Left ventricle myocardium inferior (tissue), 1 donor: ENCODE measurements at places on chromosomes 2 and 18. TPM values are rescaled to one million over a fixed set of nuclear protein-coding genes. Genes with fewer than 3 reads are reported as not detected.

- H3K4me3 ChIP-seq: no peak overlapping the region
- DNase-seq: no peak
- peaks cover 42% of the 10 kb centered on the region for H3K36me3 ChIP-seq
- no peaks in the 10 kb centered on the region for H3K27me3 ChIP-seq
- no peaks in the 10 kb centered on the region for H3K4me1 ChIP-seq
- H3K27ac ChIP-seq: no peak overlapping the region
Measured at GRCh38 chr2:182921234-182921633, 54.8 kb upstream of the FRZB start.

DNA sequence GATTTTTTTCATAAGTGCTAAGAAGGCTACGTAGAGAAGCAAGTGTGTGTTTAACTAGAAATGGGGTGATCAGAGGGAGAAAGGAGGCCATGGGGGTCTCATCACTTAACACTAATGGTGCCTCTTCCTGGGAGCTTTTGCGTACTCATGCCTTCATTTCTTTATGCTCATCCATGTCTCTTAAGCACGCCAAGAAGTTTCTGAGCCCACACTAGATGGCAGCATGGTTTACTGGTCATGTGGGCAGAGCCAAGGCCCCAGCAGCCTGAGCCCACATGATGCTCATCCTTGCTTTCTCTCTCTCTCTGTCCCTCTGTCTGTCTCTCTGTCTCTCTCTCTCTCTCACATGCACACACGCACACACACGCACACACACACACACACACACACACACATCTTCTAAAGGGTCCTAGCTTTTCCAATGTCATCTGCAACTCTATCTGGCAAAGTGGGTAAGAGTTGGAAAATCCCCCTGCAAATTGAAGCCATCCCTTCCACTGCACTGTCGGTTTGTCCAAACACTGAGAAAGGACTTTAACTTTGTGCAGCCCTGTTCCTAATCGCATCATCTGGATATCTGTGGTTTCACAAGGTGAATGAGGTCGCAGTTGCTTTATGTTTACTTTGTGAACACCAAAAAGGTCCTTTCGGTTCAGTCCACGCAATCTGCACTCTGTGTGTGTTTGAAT lies 137.1 kb upstream of the CCDC68 start:
- peak overlapping the region; percentile 30 for H3K27ac ChIP-seq
- H3K36me3 ChIP-seq: no peaks in the 10 kb centered on the region
- no peak overlapping the region for H3K4me3 ChIP-seq
- peaks cover 9% of the 10 kb centered on the region for H3K4me1 ChIP-seq
- H3K27me3 ChIP-seq: no peaks in the 10 kb centered on the region
- no peak for DNase-seq

Gene ASPRV1
- total RNA-seq: 0.63 TPM

- H3K4me1 ChIP-seq: peaks cover 24% of the 10 kb centered on the region
- DNase-seq: no peak
- no peaks in the 10 kb centered on the region for H3K36me3 ChIP-seq
- H3K4me3 ChIP-seq: no peak overlapping the region
- H3K27me3 ChIP-seq: no peaks in the 10 kb centered on the region
Measured at GRCh38 chr18:75172299-75173124, 36.4 kb downstream of the PTGR3 start.

- DNase-seq: no peak
- H3K27ac ChIP-seq: no peak overlapping the region
- H3K36me3 ChIP-seq: no peaks in the 10 kb centered on the region
- peaks cover 77% of the 10 kb centered on the region for H3K27me3 ChIP-seq
- no peak overlapping the region for H3K4me3 ChIP-seq
- H3K4me1 ChIP-seq: no peaks in the 10 kb centered on the region
Measured at GRCh38 chr18:47691611-47692010, 238.8 kb downstream of the SMAD2 start.

GRCh38 chr2:208148803-208149202 lies 2.8 kb upstream of the CRYGB start:
- H3K27me3 ChIP-seq: no peaks in the 10 kb centered on the region
- no peak for DNase-seq
- no peak overlapping the region for H3K27ac ChIP-seq
- no peaks in the 10 kb centered on the region for H3K36me3 ChIP-seq
- no peak overlapping the region for H3K4me3 ChIP-seq

DNA sequence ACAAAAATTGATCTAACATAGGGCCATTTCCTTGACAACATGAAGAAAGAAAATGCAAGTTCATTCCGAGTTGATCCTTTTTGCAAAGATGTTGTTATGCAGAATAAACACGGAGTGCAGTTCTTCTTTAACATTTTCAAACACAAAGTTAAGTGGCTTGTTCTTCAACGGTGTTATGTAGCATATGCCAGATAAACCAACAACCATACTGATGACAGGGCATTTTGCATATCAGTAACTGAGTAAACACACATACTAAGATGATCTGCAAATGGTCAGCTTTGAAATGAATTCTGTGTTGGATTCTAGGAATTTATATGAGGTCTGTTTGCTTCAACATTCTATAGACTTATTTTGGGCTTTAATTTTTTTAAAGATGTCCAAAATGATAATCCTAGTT lies 266.4 kb downstream of the GPD2 start:
- peaks cover 22% of the 10 kb centered on the region for H3K4me1 ChIP-seq
- no peaks in the 10 kb centered on the region for H3K36me3 ChIP-seq
- no peak overlapping the region for H3K4me3 ChIP-seq
- no peak for DNase-seq

DNA sequence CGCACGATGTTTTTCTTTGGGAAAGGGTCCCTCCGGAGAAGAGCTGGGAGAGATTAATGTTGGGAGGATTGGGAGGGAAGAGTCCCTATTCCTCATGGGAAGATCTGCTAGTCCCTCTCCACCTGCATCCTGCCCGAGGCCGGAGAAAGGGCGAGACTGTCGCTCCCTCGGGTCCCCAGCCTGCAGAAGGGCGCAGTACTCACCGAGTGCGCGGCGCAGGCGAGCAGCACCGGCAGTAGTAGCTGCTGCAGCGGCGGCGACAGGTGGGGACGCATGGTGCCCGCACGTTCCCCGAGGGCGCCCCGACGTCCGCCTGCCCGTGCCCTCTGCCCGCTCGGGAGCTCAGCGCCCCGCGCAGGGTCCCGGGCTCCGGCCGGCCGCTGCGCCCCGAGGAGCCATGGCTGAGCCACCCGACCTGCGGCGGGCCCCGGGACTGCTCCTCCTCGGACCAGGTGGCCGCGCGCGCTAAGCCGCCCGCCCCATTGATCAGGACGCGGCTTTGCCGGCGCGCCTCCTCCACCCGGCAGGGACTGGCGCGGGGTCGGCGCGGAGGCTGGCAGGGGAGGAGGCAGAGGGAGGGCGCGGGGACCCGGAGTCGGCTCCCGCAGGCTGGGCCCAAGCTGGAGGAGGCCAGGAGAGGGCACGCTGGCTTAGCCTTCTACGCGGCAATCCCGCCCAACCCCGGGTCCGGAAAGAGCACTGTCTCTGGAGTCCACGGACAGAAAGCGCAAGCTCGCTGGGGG lies at the start of gene SCTR:
SCTR (minus strand) TSS at position 532 of the 743 bp plus-strand sequence; CDS start at position 275, 257 bp downstream.
- no peak within 1 kb of the TSS for H3K27ac ChIP-seq
- peak within 1 kb of the TSS; percentile 54 for H3K4me3 ChIP-seq
- H3K4me1 ChIP-seq: peaks cover 4% of the 10 kb centered on the region
- H3K27me3 ChIP-seq: peaks cover 67% of the 10 kb centered on the region
- no peaks in the 10 kb centered on the region for H3K36me3 ChIP-seq

GRCh38 chr2:211722928-211723327 lies 815.7 kb downstream of the ERBB4 start:
- no peak overlapping the region for H3K27ac ChIP-seq
- H3K36me3 ChIP-seq: no peaks in the 10 kb centered on the region
- H3K4me3 ChIP-seq: no peak overlapping the region
- no peaks in the 10 kb centered on the region for H3K27me3 ChIP-seq
- H3K4me1 ChIP-seq: no peaks in the 10 kb centered on the region
- no peak for DNase-seq

Gene CAPN13
- not detected for total RNA-seq

GRCh38 chr2:66915237-66915636 lies 480.3 kb downstream of the MEIS1 start:
- H3K27ac ChIP-seq: no peak overlapping the region
- H3K27me3 ChIP-seq: peaks cover 19% of the 10 kb centered on the region
- H3K36me3 ChIP-seq: no peaks in the 10 kb centered on the region
- DNase-seq: no peak
- H3K4me3 ChIP-seq: no peak overlapping the region
- no peaks in the 10 kb centered on the region for H3K4me1 ChIP-seq

GRCh38 chr2:177733-178132 lies 86.1 kb downstream of the SH3YL1 start:
- DNase-seq: no peak
- no peaks in the 10 kb centered on the region for H3K4me1 ChIP-seq
- no peak overlapping the region for H3K4me3 ChIP-seq
- peaks cover 38% of the 10 kb centered on the region for H3K27me3 ChIP-seq
- H3K36me3 ChIP-seq: no peaks in the 10 kb centered on the region

Gene ZNF385B
- 0.14 TPM for total RNA-seq

Gene GCKR
- not detected for total RNA-seq

DNA sequence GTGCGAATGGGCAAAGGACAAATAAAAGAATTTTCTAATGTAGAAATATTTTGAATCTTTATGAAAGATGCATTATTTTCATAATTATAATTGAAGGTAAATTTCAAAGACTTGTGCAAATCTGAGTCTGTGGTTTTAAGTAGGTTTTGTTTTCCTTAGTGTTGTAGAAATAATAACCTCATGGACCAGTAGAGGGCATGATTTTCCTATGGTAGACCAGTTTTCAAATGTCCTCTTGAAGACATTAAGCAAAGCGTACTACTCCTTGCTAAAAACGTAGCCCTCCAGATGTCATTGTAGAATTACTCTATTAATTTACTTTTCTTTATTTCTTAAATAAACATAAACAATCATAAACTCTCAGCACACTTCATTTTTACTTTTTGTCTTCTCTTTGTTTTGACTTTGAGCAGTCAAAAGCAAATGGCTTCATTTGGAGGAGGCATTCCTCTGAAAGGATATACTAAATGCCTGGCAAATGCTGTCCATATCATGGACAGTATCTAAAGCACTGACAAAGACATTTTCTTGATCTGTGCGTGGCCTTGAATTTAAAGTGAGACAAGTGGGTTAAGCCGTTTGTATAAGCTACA lies 85.8 kb upstream of the FAM237A start:
- no peak for DNase-seq
- peaks cover 7% of the 10 kb centered on the region for H3K36me3 ChIP-seq
- no peak overlapping the region for H3K27ac ChIP-seq
- peaks cover 7% of the 10 kb centered on the region for H3K4me1 ChIP-seq
- no peak overlapping the region for H3K4me3 ChIP-seq

GRCh38 chr2:217852555-217853211 lies 150.1 kb downstream of the TNS1 start:
- no peak for DNase-seq
- H3K4me3 ChIP-seq: peak overlapping the region; percentile 37
- H3K27me3 ChIP-seq: no peaks in the 10 kb centered on the region

- peak overlapping the region; percentile 47 for H3K27ac ChIP-seq
- no peak overlapping the region for H3K4me3 ChIP-seq
- H3K36me3 ChIP-seq: no peaks in the 10 kb centered on the region
- no peak for DNase-seq
Measured at GRCh38 chr2:54550547-54550946, 94.4 kb downstream of the SPTBN1 start.
